ENCODE measurements at places on chromosomes 7 and 10.
A peak's percentile ranks its signal among the peaks of the same experiment; 100 is the strongest.

- no peak for DNase-seq
Observed at GRCh38 chr7:20895563-20895962, 108.9 kb upstream of the SP8 start.

DNA sequence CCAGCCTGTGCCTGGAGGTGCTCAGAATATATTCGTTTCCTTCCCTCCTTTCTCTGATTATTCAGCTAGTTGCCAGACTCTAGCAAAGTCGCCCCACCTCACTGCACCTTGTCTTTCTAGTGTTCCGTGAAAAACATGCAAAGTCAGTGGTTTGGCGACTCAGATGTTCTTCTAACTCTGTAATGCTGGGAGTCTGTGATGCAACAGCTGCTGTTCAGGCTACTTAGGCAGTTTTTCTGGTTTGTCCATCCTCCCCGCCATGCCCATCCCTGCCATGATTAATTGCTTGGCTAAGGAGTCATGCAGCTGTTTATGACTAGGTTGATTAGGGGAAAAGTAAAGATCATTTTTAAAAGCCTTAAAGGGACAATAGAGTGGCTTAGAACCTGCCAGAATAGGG, 99.4 kb downstream of the MTPN start:
- DNase-seq: no peak

DNA sequence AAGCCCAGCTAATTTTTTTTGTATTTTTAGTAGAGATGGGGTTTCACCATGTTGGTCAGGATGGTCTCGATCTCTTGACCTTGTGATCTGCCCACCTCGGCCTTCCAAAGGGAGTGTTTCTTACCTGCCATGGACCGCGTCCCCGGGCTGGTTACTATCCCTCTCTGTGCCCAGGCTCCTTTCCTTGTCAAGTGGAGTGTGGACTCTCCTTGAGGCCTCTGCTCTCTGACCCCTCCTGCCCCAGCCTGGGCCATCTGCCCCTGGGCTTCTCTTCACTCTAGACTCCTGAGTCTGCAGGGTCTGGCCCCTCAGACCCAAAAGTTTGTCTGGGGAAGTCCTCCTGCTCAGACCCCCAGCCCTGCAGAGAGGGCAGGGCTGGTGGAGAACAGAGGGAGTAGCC, 20.7 kb downstream of the NEURL1 start:
- DNase-seq: peak; percentile 3

GRCh38 chr7:116836911-116837310, 25.5 kb upstream of the CAPZA2 start:
- DNase-seq: no peak

DNA sequence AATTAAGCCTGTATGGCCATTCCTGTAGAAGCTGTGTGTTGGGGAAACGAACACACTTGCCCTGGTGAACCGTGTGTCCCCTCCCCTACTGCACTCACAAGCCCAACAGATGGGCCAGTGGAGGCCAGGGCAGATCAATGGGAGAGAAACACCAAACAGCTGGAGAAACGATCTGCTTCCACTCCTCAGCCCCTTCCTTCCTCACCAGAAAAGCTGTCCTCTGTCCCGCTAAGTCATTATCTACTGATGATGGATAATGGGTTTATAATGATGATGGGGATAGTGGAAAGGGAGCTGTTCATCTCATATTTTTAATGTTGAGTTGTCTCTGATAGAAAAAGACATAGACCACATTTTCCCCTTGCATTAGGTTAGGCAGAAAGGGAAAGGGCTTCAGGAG, 99.7 kb downstream of the ELMO1 start:
- no peak for DNase-seq

DNA sequence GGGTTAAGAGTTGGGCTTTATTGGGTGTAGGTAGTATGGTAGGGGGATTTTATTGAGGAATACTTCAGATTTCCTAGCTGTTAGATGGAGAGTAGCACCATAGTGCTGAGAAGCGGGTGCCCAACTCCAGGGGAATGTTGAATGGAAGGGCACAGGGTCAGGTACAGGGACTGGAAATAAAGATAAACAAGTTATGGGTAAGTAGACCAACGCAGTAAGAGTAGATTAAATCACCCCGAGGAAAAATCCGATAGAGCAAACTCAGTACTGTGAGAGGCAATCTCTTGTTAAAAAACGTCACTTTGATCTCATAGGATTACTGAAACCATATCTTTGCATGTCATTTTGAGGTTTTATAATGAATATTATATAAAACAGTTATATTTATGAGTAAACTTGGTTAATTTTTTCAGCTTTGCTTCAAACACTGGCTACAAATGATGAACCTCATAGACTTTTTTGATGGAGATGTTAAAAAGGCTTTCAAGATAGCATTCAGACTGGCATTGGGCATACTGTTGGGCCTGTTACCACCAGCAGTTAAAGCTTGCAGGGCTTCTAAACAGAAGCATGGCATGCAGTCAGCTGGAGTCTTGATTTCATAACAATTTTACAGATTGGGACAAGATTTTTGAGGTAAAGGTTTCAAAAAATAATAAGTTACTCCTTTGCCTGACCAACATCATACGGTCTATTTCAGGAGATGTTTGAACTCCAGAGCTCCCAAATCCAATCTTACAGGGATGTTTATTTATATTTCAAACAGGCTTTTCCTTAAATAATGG, 7.1 kb downstream of the AHR start:
- DNase-seq: no peak

- DNase-seq: no peak
Observed at GRCh38 chr10:69829775-69830174, 28.1 kb downstream of the COL13A1 start.

Measured in HEK293T (cell line).